ENCODE measurements at places on chromosomes 16 and 17. TPM values are rescaled to one million over a fixed set of nuclear protein-coding genes. Genes with fewer than 3 reads are reported as not detected.

The HSD17B1 gene
- total RNA-seq, result 2.2 TPM

The TNFRSF17 gene
- 1.4 TPM for total RNA-seq

The NR1D1 gene
- 20.1 TPM for total RNA-seq

The HS3ST3A1 gene
- 0.53 TPM for total RNA-seq

The TAC4 gene
- not detected for total RNA-seq

The SPATA20 gene
- total RNA-seq, result 29.7 TPM

The USP43 gene
- total RNA-seq, result 6.8 TPM

The HOXB1 gene
- not detected for total RNA-seq

The PRAC1 gene
- not detected for total RNA-seq

The GP1BA gene
- 0.92 TPM for total RNA-seq

The SSTR5 gene
- not detected for total RNA-seq
